NCI-H748 treated with DMSO at 0.1 percent for 48 hours (cell line): ENCODE measurements at places on chromosomes 7 and 10.
A peak's percentile ranks its signal among the peaks of the same experiment; 100 is the strongest.

GRCh38 chr10:74738985-74739567 is 87.3 kb upstream of the KAT6B start:
- DNase-seq, result no peak

- DNase-seq, result no peak
These were observed 79.6 kb downstream of the ARL5B start for GRCh38 chr10:18738835-18739234.

DNA sequence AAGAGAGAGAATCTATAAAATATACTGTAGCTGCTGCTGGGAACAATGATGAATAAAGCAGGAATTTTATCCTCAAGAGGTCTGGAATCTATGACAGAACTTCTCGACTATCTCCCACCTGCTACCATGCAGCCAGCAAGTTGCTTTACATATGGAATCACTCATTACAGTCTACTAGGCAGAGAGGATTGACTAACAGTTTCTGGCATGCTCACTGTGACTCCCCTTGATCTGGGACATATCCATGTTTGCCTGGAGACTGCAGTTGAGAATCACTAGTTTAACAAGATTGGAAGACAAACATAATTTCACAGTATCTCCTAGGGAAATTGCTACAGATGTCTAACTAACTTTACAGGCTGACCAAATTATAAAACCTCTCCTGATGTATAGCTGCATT is 13.3 kb downstream of the GPR37 start:
- DNase-seq, result no peak

DNA sequence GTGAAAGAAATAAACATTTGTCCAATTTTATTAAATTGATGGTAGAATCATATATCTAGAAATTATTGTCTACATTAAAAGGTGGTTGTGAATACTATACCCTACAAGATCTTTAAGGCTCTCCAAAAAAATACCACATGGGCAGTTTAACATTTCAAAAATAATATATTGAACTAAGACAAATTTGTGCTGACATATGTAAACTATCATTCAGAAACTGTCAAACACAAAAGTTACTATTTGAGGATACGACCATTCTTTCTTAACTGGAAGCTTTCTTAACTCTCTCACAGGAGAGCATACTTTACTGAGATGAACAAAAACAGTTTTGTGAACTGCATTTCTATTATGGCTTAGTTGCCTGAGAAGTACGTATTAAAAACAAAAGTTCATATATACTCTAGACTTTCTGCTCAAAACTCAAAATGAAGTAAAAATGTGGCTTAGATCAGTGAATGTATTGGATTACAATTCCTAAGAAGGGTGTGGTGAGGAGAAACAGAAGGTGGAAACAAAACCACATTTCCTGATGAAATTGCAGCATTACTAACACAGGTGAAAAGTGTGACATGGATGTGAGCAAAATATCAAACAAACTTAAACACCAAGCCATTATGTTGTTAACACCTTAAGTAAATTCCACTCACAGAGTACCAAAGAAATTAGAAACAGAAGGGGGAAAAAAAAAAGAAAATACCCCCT is 138.5 kb downstream of the SEMA3A start:
- DNase-seq, result no peak

- DNase-seq, result no peak
These were observed 3.0 kb downstream of the VOPP1 start for GRCh38 chr7:55569269-55569663.

DNA sequence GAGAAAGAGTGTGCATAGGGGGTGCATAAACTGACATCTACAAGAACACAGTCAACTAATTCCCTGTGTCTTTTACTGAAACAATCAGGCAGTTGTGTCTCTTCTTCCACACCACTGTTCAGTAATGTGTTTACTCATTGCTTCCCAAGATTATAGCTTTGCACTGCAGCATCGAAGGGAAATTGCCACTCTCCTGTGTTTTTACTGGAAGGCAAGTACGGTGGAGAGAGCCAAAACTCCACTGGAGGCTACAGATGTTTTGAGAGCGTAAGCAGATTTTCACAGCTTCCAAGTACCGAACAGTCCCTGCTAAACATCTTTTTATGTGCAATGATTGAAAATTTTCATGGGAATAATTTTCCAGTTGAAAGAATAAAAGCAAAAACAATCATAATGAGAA is 510.5 kb upstream of the AKR1E2 start:
- DNase-seq, result no peak

- DNase-seq, result peak; percentile 75
These were observed 52.9 kb upstream of the IGFBP3 start for GRCh38 chr7:45973725-45974532.

DNA sequence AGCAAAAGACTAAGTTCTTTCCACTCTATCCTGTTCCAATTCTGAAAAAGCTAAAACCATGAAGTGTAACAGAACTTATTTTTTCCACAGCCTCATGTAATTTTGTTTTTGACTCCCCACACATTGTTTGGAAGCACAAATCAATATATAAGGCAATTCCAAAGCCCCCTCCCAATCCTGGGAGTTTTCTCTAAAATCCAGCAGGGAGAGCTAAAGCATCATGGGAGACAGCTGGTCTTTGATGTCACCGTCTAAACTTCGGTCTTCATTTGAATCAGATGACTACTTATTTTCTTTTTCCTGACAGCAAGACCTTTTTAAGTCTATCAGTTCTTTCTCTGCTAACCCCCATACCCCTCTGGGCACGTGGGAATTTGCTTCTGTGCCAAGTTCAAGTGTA is 33.3 kb upstream of the PON1 start:
- DNase-seq, result no peak

DNA sequence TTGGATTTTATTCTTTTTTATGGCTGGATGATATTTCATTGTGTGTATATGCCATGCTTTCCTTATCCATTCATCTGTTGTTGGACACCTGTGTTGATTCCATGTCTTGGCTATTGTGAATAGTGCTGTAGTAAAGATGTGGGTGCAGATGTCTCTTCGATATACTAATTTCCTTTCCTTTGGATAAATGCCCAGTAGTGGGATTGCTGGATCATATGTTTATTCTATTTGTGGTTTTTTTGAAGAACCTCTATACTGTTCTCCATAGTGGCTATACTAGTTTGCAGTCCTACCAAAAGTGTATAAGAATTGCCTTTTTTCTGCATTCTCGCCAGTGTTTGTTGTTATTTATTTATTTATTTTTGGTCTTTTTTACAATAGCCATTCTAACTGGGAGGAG is 159.8 kb downstream of the WNT2 start:
- DNase-seq, result no peak

DNA sequence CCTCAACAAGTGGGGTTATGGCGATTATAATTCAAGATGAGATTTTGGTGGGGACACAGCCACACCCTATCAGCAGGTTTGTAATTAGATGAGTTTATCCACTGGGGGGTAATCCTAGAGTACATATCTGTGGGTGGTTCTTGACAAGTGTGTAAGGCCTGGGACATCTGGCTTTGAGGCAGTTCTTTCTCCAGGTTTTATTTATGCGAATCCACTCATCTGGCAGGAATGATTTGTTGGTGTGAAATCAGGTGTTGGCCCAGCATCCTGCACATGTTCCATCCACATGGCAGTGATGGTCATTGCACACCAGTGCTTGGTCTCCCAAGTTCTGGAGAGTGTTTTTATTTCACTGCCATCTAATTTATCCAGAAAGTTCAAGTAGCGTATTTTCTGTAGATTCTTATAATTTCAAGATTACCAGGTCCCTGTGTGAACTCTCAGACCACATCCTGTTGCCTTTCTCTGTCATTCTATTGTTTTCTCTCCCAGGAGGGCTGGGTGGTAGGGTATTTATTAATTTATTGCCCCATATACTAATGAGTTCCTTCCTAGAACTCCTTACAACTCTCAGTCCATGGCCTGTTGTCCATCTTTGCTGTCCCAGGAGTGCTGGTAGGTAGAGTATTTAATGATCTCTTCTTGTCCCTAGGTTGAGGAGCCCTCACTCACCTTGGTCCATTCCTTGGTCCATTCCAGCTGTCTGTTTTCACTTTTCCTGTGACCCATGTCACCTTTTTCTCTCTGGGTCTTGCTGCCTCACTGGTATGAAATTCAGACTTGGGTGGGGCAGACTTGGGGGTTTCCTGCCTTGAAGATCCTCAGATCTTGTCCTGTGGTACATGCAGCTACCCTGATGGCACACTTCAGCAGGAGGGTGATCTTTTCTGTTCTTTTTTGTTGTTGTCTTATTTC is 10.4 kb downstream of the RALA start:
- DNase-seq, result no peak

- no peak for DNase-seq
These were observed 486.5 kb downstream of the CALN1 start for GRCh38 chr7:71925663-71926062.

DNA sequence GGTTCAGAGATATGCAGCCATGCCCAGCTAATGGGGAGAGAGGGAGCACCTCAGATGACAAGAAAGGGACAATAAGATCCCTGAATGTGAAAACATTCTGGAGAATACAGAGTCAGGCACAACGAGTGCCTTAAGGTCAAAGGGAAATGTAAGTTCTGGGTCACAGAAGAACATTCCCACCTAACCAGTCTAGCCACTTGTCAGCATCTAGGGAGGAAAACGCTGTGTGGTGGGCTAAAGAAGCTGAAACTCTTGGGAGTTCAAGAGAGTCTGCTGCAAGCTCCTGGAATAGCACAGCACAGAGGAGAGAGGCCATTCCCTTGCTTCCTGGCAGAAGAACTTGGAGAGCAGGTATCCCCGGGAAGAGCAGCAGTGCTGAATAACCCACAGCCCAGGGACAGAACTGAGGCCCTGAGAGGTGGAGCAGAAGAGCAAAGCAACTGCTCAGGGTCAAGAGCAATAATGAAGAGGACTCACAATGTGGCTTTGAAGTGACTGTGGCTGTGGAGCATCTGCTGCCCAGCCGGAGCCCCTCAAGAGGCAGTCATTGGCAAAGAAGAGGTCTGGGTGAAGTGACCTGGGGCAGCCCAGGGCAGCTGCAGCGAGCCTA is 182.3 kb downstream of the NPSR1 start:
- no peak for DNase-seq

DNA sequence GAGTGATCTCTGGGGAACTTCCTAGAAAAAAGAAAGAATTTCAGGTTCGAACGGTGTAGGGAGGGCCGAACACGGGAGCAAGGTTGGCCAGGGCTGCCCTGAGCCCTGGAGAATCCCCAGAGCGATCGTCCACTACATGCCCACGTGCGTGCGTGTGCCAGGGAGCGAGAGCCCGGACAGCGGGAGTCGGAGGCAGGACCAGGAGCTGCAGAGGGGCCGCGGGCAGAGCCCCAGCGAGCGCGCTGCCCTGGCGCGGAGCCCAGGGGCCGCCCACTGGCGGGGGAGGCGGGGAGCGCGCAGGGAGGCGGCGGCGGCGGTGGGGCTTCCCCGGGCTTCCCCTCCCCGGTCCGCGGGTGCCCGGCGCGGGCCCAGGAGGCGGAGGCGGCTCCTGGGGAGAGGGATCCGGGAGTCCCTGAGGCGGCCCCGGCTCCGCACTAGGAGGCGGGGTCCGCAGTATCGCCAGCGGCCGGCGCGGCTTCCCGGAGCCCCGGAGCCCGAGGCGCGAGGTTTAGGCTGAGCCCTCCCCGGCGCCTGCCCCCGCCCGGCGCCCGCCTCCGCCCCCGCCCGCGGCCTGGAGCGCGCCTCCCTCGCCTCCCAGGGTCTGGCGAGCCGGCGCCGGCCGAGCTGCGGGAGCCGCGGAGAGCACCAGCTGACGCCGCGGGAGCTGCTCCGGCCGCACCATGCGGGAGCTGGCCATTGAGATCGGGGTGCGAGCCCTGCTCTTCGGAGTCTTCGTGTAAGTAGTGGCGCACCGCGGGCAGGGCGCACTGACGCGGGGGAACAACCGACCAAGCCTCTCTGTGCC is at the start of gene PLPP4:
Gene PLPP4, plus strand, starts transcription at position 602 of the 805 bp plus-strand sequence. Its CDS starts 79 bp downstream, at position 681.
- no peak for DNase-seq

- no peak for DNase-seq
These were observed 124.0 kb downstream of the DKK1 start for GRCh38 chr10:52438119-52438518.

DNA sequence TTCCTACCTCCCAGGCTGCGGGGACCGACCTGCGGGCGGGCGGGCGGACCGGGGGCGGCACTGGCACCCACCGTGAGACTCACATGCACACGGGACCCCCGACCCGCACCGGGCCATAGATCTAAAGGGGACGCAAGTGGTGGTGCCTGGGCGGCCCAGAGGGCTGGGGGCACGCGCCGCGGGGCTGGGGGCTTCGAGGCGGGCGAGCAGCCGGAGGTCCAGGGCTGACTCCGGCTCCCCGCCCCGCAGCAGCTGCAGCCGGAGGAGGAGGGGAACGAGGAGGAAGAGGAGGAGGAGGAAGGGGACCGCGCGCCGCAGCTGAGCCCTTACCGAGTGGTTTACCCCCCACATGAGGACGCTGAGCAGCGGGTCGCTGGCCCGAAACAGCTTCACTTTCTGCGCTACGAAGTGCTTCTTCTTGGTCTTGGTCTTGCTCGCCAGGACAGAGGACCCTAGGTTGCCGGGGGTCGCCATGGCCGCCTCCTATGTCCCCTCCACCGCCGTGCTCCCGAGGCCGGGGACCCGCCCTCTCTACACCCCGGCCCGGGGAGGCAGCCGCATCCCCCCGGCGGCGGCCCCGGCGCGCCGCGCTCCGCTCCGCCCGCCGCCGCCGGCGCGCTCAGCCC is 412 bp downstream of the PIP4K2A start:
- no peak for DNase-seq

- no peak for DNase-seq
These were observed 38.2 kb downstream of the GSDME start for GRCh38 chr7:24718977-24719491.

DNA sequence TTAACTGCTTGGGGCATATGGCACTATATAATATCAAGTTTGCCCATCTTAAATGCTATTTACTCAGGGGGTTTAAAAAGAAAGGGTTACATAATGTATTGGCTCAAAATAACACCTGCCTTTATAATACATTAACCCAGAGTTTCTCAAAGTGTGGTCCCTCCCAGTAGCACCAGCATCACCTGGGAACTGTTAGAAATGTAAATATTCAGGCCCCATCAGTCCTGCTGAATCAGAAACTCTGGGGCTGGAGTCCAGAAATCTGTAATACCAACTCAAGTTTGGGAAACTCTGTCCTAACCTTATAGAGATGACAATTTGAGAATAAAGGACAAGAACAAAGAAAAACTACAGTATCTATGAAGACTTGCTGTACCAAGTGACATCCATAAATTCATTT is 270.7 kb downstream of the PARD3 start:
- DNase-seq, result no peak

- no peak for DNase-seq
These were observed 97.6 kb upstream of the CTTNBP2 start for GRCh38 chr7:117970801-117971200.

DNA sequence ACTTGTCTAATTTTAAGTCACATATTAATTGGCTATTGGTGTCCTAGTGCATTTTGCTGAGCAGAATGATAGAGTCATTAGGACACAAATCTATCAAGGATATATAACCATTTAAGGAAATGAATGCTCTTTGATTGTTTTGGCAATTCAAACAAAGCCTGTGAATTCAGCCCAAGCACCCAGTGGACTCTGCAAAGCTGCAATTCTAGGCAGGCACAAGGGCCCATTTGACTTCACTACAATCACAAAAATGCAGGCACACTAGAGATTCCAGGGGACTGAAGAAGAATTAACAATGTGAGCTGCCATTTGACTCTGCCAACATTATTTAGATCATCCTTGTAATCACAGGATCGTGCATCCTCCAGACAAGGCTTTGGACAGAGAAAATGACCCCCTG is 544.2 kb upstream of the PHF14 start:
- no peak for DNase-seq

- no peak for DNase-seq
These were observed 53.3 kb upstream of the PPIF start for GRCh38 chr10:79293841-79294581.

GRCh38 chr10:75402486-75403143 is 1.1 kb upstream of the ZNF503 start:
- peak; percentile 88 for DNase-seq

- DNase-seq, result no peak
These were observed 1.4 kb downstream of the MINDY3 start for GRCh38 chr10:15858861-15859281.

- DNase-seq, result peak; percentile 3
These were observed 55.9 kb upstream of the PDZD8 start for GRCh38 chr10:117431160-117431559.
